Inflammatory macrophage (primary cell): ENCODE measurements at places on chromosomes 3 and 15.

GRCh38 chr3:142981108-142981507, 17.6 kb upstream of the PAQR9 start:
- DNase-seq, result peak; percentile 51

- no peak for DNase-seq
Measured at GRCh38 chr15:81947548-81947947, 98.3 kb downstream of the MEX3B start.

GRCh38 chr3:9727041-9727595, 4.4 kb upstream of the BRPF1 start:
- DNase-seq, result peak; percentile 40

- peak; percentile 82 for DNase-seq
Measured at GRCh38 chr15:85618956-85619491, 175.7 kb downstream of the KLHL25 start.

DNA sequence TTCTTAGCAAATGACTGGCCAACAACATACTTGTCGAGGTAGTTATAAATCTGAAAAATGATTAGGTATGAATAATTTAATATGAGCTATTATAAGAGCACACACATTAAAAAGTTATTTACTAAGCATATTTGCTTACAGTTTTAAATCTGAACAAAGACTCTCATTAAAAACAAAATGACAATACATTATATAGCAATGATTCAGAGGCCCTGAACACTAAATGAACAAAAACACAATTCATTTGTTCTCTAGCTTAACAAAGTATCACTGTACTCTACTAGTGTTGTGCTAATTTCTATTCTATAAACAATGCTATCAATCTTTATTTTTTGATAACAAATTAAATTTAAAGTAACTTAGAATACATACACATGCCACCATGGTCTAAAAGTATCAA, 21.0 kb downstream of the CLPX start:
- no peak for DNase-seq

- DNase-seq, result no peak
Measured at GRCh38 chr15:32981536-32981935, 213.0 kb downstream of the FMN1 start.

DNA sequence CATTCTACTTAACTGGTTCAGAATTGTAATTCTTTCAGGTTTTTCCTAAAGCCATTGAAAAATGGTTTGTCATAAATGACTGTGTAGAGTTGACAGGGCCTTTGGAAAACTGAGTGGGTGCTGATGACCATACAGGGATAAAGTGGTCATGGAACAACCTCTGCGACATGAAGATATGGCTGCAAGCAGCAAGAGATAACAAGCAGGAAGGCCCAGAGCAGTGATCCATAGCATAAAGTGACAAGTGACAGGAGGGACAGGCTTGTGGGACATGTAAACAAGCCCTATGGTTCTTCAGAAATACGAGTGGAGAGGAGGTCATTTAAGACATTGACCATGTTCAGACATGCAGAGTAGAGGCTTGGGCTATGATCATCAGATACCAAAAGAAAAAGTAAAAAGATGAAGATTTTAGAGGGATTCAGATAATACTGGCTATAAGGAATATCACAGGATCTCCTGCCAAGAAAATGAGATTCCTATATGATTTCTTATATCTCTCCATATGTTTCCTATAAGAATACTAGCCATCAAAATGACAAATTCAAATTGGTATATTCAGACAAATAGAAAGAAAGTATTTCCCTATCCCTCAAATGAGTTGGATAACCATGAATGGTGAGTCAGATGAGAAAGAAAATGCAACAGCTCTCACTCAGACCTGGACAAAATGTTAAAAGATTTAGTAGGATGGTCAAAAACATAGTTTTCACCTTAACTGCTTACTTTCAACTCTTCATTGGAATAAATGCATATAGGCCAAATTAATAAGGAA, 827.6 kb upstream of the CFAP20DC start:
- DNase-seq, result no peak
